ENCODE measurements at places on chromosomes 3 and 15.

GRCh38 chr15:47918877-47919276 is 201.6 kb downstream of the SEMA6D start:
- no peak for DNase-seq

GRCh38 chr3:145079436-145079835 is 1081.5 kb downstream of the PLOD2 start:
- no peak for DNase-seq

- no peak for DNase-seq
Observed at GRCh38 chr15:93034512-93034911, 54.5 kb downstream of the RGMA start.

DNA sequence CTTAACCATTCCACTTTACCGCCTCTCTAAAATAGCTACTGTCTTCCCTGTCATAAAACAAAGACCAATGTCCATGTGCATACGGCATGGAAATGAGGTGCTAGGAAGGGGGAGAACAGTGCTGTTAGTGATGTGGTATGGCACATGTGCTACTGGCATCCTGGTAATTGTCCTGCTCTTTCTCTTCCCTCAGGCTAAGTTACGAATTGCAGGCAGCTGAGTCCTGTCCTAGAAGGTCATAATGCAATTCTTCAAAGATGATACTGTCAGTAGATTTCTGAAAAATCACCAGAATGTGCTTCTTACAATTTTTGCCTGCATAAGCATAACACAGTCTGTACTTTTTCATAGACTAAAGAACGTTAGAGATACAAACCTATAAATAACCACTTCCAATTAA is 216.8 kb downstream of the RSL24D1 start:
- no peak for DNase-seq

DNA sequence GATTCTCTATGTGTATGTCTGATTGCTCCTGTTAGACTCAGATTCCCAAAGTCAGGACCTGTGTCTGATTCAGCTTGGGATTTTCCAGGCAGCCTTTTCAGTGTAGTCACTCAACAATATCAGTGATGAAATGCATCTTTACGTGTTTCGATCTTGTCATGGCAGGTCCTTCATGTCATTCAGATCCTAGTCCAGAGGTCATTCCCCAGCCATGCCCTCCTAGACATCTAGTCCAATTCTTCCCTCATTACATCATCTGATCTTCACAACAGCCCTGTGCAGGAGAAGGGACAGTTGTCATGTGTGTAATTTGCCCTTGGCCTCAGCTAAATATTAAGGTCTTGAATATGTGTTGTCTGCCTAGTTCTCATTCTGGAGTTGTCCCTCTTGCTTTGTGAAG is 153.2 kb upstream of the NR2E3 start:
- no peak for DNase-seq

DNA sequence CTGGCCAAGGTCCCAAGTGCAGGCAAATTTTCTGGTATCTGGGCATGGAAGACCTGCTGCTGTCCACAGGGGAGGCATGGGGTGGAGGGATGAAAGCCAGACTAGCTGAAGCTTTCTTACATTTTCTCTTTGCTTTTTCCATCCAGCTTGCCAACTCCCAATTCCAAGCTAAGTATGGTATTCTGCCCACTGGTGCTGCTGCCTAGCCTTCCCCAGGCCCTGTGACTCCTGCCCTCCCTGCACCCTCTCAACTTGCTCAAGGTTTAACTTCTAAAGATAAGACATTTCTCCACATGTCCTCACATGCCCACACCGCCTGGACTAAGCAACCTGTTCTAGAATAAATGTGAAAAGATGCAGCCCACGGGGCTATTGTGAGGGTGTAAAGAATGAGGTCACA is 59.5 kb upstream of the HACD2 start:
- DNase-seq = no peak

Data from CD4-positive, CD25-positive, alpha-beta regulatory T cell (primary cell).